ENCODE measurements at places on chromosomes 3 and 15.

DNA sequence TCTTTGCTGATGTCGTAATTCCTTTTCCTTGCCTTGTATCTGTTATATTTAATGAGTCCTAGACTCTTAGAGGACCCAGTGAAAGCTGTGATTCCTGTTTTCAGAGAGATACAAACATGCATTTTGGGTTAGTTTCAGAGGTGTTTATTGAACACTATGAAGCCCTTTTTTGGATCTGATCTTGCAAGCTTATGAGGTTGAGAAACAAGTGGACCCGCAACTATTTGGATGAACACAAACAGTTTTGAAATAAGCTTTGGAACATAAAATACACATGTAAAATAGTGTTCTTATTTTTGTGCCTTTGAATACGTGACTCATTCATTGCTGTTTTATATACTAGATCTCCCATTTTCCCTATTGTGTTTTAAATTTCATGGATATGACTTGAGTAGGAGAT lies 33.5 kb downstream of the SNRK start:
- H3K27me3 ChIP-seq = no peaks in the 10 kb centered on the region
- H3K4me1 ChIP-seq = peaks cover 4% of the 10 kb centered on the region
- H3K36me3 ChIP-seq = no peaks in the 10 kb centered on the region
- H3K27ac ChIP-seq = no peak overlapping the region
- DNase-seq = peak; percentile 59
- no peak overlapping the region for H3K4me3 ChIP-seq

GRCh38 chr3:115626006-115626409 lies 2.7 kb downstream of the GAP43 start:
- no peaks in the 10 kb centered on the region for H3K4me1 ChIP-seq
- no peak overlapping the region for H3K27ac ChIP-seq
- no peak overlapping the region for H3K4me3 ChIP-seq

GRCh38 chr3:194314388-194315068 lies 36.6 kb downstream of the CPN2 start:
- no peak for DNase-seq
- H3K27me3 ChIP-seq = peaks cover 39% of the 10 kb centered on the region
- no peak overlapping the region for H3K4me3 ChIP-seq
- H3K36me3 ChIP-seq = no peaks in the 10 kb centered on the region

DNA sequence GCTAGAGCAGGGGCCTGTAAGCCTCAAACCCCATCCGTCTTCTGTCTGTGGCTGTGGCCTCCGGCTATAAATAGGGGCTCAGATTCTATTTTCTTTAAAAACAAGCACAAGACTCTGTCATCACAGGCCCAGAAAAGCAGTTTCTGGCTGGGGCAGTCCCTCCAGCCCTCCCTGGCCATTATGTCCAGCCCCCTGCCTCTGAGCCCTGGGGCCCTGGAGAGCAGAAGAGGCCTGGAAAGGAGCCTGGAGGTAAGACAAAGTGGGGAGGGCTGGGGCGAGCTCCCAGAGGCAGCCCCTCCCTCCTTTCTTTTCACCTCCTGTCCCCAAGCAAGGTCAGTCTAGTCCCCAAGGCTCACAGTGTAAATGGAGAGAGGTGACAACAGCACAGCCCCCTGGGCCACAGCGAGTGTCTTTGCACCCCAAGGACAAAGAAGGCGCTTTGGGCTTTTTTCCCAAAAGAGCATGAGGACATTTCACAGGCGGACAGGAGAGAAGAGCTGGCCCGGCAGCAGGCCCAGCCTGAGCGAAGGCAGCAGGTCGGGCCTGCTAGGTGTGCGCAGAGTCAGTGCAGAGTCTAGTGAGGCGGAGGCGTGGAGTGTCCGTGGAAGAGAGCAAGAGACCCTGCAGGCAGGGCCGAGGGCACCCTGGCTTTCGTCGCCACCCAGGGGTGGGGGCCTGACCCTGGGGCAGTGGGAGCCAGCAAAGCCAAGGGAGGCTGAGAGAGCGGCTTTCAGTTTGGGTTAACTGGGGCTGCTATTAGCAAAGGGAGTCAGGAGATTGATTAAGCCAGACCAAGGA lies 188.3 kb downstream of the TBC1D2B start:
- H3K4me3 ChIP-seq = no peak overlapping the region
- H3K27ac ChIP-seq = no peak overlapping the region
- H3K4me1 ChIP-seq = peaks cover 21% of the 10 kb centered on the region
- peak; percentile 28 for DNase-seq
- H3K27me3 ChIP-seq = no peaks in the 10 kb centered on the region

- DNase-seq = no peak
- H3K27ac ChIP-seq = no peak overlapping the region
- H3K27me3 ChIP-seq = peaks cover 31% of the 10 kb centered on the region
- no peaks in the 10 kb centered on the region for H3K36me3 ChIP-seq
Observed at GRCh38 chr15:40302288-40302886, 5.3 kb downstream of the PLCB2 start.

DNA sequence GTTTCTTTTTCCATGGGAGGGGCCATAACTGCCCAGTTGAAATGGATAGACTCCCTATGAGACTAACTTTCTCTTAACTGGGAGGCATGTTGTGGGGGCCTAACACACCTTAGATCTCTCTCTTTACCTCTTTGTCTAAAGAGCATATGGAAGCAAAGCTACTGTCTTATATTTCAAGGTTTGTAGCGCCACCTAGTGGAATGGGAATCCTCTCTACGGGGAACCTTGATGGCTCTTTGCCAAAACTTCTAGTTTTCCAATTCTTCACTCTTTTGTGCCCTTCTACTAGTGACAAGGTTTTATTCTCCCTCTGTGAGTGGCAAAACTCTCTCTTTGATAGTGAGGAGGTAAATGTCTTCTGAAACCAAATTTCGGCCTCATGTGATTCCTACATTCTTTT lies 1030.4 kb upstream of the CADM2 start:
- no peaks in the 10 kb centered on the region for H3K27me3 ChIP-seq
- no peak overlapping the region for H3K27ac ChIP-seq
- no peak overlapping the region for H3K4me3 ChIP-seq
- no peak for DNase-seq

DNA sequence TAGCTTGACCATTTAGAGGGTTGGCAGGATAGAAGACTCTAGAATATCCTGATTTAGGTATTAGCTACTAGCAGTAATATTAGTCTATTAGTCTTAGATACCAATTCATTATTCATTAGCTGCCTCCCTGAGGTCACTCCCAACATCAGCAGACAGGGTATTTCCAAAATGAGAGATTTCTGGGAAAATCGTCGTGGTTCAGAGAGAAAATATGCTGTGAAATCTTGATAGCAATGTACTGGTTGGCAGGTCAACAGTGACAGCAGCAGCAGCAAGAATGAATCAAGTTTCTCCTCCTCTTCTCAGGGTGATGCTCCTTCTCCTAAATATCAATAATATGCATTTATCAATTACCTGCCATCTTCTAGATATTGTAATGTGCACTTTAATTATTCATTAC lies 41.3 kb upstream of the ROBO1 start:
- no peak overlapping the region for H3K4me3 ChIP-seq
- H3K27me3 ChIP-seq = no peaks in the 10 kb centered on the region
- no peak overlapping the region for H3K27ac ChIP-seq

DNA sequence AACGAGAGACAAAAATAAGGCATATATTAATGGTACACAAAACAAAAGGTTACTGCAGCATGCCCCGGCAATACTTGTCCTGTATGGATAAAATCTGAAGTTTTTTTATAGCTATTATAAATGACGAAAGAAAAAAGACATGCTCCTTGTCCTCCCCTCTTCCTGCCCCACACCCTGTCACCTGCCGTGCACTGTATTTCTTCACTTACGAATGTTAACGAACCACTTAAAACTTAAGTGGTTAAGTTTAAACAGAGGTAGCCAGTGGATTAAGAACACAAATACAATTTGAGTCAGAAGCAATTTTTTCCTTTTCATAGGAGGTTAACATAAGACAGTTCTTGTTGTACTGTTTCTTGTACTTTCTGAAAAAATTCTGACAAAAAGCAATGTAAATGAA lies 799.1 kb upstream of the NECTIN3 start:
- no peaks in the 10 kb centered on the region for H3K36me3 ChIP-seq
- no peaks in the 10 kb centered on the region for H3K27me3 ChIP-seq
- no peaks in the 10 kb centered on the region for H3K4me1 ChIP-seq
- H3K4me3 ChIP-seq = no peak overlapping the region
- no peak for DNase-seq
- no peak overlapping the region for H3K27ac ChIP-seq

- H3K4me1 ChIP-seq = no peaks in the 10 kb centered on the region
- H3K4me3 ChIP-seq = no peak overlapping the region
- H3K36me3 ChIP-seq = no peaks in the 10 kb centered on the region
- peak; percentile 27 for DNase-seq
Observed at GRCh38 chr3:175146258-175146657, 287.1 kb downstream of the NAALADL2 start.

DNA sequence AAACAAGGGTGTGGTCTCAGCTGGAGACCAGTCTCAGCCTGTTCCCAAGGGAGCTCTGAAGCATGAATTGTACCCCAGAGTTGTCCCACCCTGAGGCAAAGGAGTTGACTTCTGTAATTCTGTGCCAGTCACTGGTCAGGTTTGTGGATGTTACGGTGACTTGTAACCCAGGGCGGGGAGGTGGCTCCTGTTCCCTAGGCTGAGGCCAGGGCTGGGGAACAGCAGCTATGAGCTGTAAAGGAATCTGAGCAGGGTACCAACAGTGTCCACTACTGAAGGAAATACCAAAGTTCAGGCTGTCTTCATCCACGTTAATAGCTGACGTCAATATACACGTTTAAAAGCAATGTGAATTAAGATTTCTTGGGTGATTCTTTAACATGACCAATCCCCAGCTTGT lies 266.2 kb downstream of the ABHD5 start:
- H3K27me3 ChIP-seq = peaks cover 3% of the 10 kb centered on the region
- H3K4me3 ChIP-seq = no peak overlapping the region
- H3K36me3 ChIP-seq = no peaks in the 10 kb centered on the region
- no peak for DNase-seq
- H3K27ac ChIP-seq = no peak overlapping the region

All from mesenchymal stem cell (in vitro differentiated cells and primary cell).